Small intestine (tissue), 16 donors: ENCODE measurements at places on chromosomes 3 and 15. TPM values are rescaled to one million over a fixed set of nuclear protein-coding genes. Genes with fewer than 3 reads are reported as not detected.
A peak's percentile ranks its signal among the peaks of the same experiment; 100 is the strongest.

DNA sequence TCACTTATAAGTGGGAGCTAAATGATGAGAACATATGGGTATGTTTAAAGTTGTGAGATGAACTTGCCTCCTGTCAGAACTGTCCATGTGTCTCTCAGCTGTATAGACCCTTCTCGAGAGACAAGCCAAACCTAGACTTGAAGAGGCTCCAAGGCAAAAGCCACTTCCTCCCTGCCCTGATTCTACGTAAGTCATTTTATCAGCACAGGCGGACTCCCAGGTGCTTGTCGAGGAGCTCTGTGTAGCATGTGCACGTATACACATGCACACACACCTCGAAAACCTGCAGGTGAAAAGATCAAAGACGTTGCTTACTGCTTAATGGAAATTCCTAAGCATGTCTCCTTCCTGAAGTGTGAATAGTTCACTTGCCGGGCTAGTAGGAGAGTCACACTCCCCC, 5.6 kb upstream of the CLEC3B start:
- no peaks in the 10 kb centered on the region for H3K36me3 ChIP-seq
- no peaks in the 10 kb centered on the region for H3K4me1 ChIP-seq
- no peak overlapping the region for H3K27ac ChIP-seq
- no peak overlapping the region for H3K4me3 ChIP-seq
- DNase-seq: no peak

- no peak overlapping the region for H3K27ac ChIP-seq
- H3K27me3 ChIP-seq: no peaks in the 10 kb centered on the region
- H3K36me3 ChIP-seq: no peaks in the 10 kb centered on the region
- no peak overlapping the region for H3K4me3 ChIP-seq
- H3K4me1 ChIP-seq: no peaks in the 10 kb centered on the region
These were observed 67.5 kb downstream of the TFG start for GRCh38 chr3:100776746-100777145.

- H3K27ac ChIP-seq: no peak overlapping the region
- peaks cover under 1% of the 10 kb centered on the region for H3K4me1 ChIP-seq
- H3K36me3 ChIP-seq: no peaks in the 10 kb centered on the region
These were observed 61.4 kb downstream of the LRRK1 start for GRCh38 chr15:100980410-100981046.

DNA sequence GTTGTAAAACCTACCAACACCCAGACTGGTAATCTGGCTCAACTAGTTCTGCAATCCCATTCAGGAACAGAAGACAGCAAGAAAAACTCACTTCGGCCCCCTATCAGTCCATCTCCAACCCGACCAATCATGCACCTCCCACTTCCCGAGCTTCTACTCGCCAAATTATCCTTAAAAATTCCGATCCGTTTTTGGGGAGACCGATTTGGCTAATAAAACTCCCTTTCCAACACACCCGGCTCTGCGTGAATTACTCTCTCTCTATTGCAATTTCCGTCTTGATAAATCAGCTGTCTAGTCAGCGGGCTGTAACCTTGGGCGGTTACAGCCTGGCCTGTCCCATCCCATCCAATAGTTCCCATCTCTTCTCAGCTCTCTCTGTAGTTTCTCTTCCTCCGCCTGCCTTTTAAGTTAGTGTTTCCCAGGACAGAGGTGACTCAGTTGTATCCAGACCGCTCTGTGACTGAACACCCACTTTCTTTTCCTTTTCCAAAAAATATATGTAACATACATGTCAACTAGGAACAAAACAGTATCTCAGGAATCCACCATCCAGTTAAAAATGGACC, 780 bp upstream of the ACAD9 start:
- H3K27me3 ChIP-seq: no peaks in the 10 kb centered on the region
- no peaks in the 10 kb centered on the region for H3K36me3 ChIP-seq
- H3K4me1 ChIP-seq: peaks cover 17% of the 10 kb centered on the region
- peak overlapping the region; percentile 88 for H3K27ac ChIP-seq
- DNase-seq: no peak
- peak overlapping the region; percentile 64 for H3K4me3 ChIP-seq

DNA sequence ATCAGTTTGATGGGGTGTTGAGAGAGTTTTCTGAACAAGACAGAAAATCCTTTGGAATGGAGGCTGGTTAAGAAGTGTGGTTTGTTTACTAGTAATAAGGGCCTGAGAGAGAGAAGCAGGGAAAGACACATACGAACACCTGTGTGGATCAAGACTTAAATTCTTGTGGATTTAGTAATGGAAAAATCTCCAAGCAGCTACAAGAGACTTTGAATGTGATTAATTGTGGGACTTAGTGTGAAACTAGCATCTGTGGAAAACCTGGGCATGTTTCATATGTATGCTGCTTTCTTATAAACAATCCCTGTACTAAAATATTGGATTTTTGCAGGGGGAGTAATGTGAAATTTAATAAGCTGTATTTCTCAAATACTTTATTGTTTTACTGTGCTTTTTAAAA, 399.1 kb downstream of the SI start:
- no peaks in the 10 kb centered on the region for H3K27me3 ChIP-seq
- H3K36me3 ChIP-seq: no peaks in the 10 kb centered on the region
- no peak overlapping the region for H3K4me3 ChIP-seq
- H3K27ac ChIP-seq: no peak overlapping the region

DNA sequence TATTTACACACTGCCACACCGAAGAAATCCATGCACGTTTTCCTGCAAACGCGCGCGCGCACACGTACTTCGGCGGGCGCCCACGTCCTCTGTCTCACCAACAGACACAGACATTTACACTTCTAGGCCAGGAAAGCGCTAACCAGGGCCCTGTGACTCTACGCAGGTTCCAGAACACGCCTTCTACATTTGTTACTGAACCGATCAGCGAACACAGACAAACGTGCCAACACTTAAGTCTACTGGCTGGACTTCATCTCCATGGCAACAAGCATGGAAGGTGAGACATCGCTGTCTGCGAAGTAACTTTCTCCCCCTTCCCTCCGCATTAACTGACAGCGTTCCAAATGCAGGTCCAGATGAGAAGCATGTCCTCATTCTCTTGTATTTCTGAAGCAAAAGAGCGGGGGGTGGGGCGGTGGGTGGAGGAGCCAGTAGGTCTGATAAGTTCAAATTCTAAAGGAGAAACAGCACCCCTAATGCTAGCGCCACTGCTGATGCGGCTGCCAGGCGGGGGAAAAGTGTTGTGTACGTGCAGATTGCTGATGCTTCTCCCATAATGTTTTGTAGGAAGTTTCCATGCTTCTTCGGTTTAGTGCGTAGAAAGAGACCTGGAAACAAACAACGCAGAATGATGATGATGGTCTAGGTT, at the start of gene CTXN2:
Gene CTXN2, plus strand, starts transcription at position 92 of the 652 bp plus-strand sequence. CDS start 9,636 bp downstream, outside the sequence.
- DNase-seq: peak; percentile 19
- H3K27me3 ChIP-seq: peaks cover 10% of the 10 kb centered on the region
- H3K36me3 ChIP-seq: no peaks in the 10 kb centered on the region
- peak within 1 kb of the TSS; percentile 28 for H3K27ac ChIP-seq

- H3K27ac ChIP-seq: peak within 1 kb of the TSS; percentile 80
- peak within 1 kb of the TSS; percentile 64 for H3K4me3 ChIP-seq
- no peaks in the 10 kb centered on the region for H3K27me3 ChIP-seq
- no peaks in the 10 kb centered on the region for H3K4me1 ChIP-seq
- DNase-seq: peak; percentile 92
- no peaks in the 10 kb centered on the region for H3K36me3 ChIP-seq
These were observed at the start of gene ZDHHC23 for GRCh38 chr3:113947372-113948014. Gene ZDHHC23 (plus strand): TSS chr3:113948013. CDS start chr3:113948803, 790 bp downstream.

DNA sequence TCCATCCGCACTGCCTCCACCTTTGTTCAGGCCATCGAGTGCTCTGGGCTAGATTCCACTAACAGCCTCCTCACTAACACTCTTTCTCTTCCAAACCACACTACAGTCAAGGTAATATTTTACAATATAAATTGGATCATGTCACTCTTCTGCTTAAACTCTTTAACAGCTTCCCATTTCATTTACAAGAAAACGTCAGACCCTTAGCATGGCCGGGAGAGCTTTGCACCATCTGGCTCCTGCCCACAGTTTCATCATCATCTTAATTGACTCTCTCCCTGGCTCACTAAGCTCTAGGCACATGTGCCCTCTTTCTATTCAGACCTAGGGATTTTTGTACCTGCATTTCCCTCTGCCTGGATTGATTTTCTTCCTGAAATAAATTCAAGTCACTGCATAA, 354.7 kb downstream of the FGF12 start:
- H3K4me1 ChIP-seq: no peaks in the 10 kb centered on the region
- no peak overlapping the region for H3K4me3 ChIP-seq
- no peaks in the 10 kb centered on the region for H3K36me3 ChIP-seq
- no peak overlapping the region for H3K27ac ChIP-seq
- no peak for DNase-seq
- H3K27me3 ChIP-seq: no peaks in the 10 kb centered on the region

- no peaks in the 10 kb centered on the region for H3K27me3 ChIP-seq
- H3K27ac ChIP-seq: no peak overlapping the region
- H3K4me3 ChIP-seq: no peak overlapping the region
- H3K36me3 ChIP-seq: no peaks in the 10 kb centered on the region
These were observed 78.7 kb downstream of the ITPR1 start for GRCh38 chr3:4571690-4572334.

GRCh38 chr3:63351159-63352007, 73.3 kb downstream of the SYNPR start:
- H3K27me3 ChIP-seq: peaks cover 2% of the 10 kb centered on the region
- H3K27ac ChIP-seq: no peak overlapping the region
- H3K36me3 ChIP-seq: no peaks in the 10 kb centered on the region
- DNase-seq: peak; percentile 79

GRCh38 chr3:27380433-27381357, 11.5 kb upstream of the NEK10 start:
- DNase-seq: no peak
- H3K27me3 ChIP-seq: no peaks in the 10 kb centered on the region
- peaks cover 17% of the 10 kb centered on the region for H3K36me3 ChIP-seq
- no peak overlapping the region for H3K4me3 ChIP-seq
- H3K4me1 ChIP-seq: no peaks in the 10 kb centered on the region

GRCh38 chr3:51813539-51813938, 34.5 kb upstream of the IQCF6 start:
- H3K4me1 ChIP-seq: no peaks in the 10 kb centered on the region
- no peak overlapping the region for H3K27ac ChIP-seq
- H3K27me3 ChIP-seq: no peaks in the 10 kb centered on the region
- H3K36me3 ChIP-seq: no peaks in the 10 kb centered on the region
- no peak for DNase-seq

- H3K4me3 ChIP-seq: no peak overlapping the region
- no peak overlapping the region for H3K27ac ChIP-seq
- H3K4me1 ChIP-seq: no peaks in the 10 kb centered on the region
- no peaks in the 10 kb centered on the region for H3K27me3 ChIP-seq
These were observed 32.4 kb downstream of the MLH1 start for GRCh38 chr3:37025561-37026335.

DNA sequence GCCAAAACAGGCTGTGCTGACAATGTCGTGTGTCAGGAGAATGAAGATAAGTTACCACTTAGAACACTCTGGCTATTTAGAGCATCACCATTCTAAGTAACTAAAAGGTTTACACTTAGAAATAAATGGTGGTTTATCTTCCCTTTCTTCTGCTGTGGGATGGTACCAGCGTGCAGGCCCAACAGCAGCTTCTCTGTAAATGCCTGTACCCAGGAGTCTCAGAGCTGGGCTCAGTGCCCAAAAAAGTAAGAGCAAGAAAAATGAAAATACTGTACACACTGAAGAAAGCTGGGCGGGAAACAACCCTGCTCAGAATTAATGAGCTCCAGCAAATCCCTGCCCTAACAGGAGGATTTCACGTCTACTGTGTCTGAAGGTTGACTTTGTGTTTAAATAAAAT, 206.5 kb downstream of the MFSD1 start:
- no peaks in the 10 kb centered on the region for H3K36me3 ChIP-seq
- no peaks in the 10 kb centered on the region for H3K4me1 ChIP-seq
- no peak overlapping the region for H3K27ac ChIP-seq
- H3K27me3 ChIP-seq: no peaks in the 10 kb centered on the region
- H3K4me3 ChIP-seq: no peak overlapping the region

DNA sequence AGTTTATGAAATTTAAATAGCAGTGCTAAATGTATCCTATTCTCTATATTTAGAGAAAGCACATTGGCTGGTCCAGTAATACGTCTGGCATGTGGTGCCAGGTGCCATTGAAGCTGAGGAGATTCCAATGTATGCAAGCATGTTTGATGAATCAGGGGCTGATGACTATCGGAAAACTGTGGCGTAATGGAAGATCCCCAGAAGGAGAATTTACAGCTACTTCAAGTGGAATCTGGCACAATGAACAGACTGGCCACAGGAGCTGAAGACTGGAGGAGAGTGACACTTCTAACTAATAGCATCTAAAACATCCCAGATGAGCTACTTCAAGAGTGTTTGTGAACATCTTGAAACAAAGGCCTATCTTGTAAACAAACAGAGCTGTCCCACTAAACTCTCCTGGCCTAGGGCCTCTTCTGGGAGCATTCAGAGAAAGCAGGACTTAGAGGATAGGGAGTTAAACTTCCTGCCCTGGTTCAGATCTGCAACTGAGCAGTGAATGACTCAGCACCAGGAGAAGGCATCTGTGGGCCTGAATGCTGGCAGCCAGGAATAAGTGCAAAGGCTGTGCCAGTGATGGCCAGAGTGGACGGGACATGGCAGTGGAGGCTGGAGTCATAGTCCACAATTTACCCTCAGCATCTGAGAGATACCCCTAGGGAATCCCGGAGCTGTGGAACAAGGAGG, 15.2 kb upstream of the ACTC1 start:
- no peak overlapping the region for H3K4me3 ChIP-seq
- H3K27me3 ChIP-seq: no peaks in the 10 kb centered on the region
- H3K36me3 ChIP-seq: no peaks in the 10 kb centered on the region
- DNase-seq: no peak
- H3K4me1 ChIP-seq: no peaks in the 10 kb centered on the region

GRCh38 chr3:29936054-29936453, 655.2 kb downstream of the RBMS3 start:
- no peaks in the 10 kb centered on the region for H3K36me3 ChIP-seq
- H3K4me1 ChIP-seq: no peaks in the 10 kb centered on the region
- H3K27ac ChIP-seq: no peak overlapping the region
- no peak overlapping the region for H3K4me3 ChIP-seq
- H3K27me3 ChIP-seq: no peaks in the 10 kb centered on the region
- DNase-seq: no peak

DNA sequence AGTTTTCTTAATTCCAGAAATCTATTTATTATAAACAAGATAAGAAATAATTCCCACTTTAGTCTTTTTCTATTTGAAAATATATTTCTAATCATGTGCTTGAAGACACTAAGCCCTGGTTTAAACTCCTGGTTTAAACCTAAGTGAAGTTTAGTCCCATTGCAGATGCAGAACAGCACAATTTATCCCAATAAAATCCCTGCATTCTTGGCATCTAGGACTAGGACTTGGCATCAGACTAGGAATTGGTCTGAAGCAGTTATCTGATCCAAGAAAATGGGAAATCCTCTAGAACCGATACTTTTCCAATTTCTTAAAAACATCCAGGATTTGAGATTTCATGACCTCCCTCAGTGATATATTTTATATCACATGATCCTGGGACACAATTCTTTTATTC, 168.8 kb upstream of the VEPH1 start:
- H3K4me3 ChIP-seq: no peak overlapping the region
- no peaks in the 10 kb centered on the region for H3K27me3 ChIP-seq
- H3K4me1 ChIP-seq: no peaks in the 10 kb centered on the region

- DNase-seq: no peak
- no peak overlapping the region for H3K27ac ChIP-seq
- no peaks in the 10 kb centered on the region for H3K36me3 ChIP-seq
- no peaks in the 10 kb centered on the region for H3K4me1 ChIP-seq
These were observed 18.8 kb downstream of the EIF5A2 start for GRCh38 chr3:170889630-170890029.

- no peak for DNase-seq
- H3K27ac ChIP-seq: no peak overlapping the region
- H3K4me3 ChIP-seq: no peak overlapping the region
These were observed 158.1 kb downstream of the DIPK2A start for GRCh38 chr3:144129536-144130214.

- H3K27ac ChIP-seq: peak overlapping the region; percentile 11
- H3K4me1 ChIP-seq: no peaks in the 10 kb centered on the region
- no peaks in the 10 kb centered on the region for H3K36me3 ChIP-seq
- no peak for DNase-seq
These were observed 108.4 kb downstream of the MBNL1 start for GRCh38 chr3:152377184-152377570.

HHLA2 gene
- 20.5 TPM for polyA plus RNA-seq

GABPB1 gene
- polyA plus RNA-seq: 17.6 TPM

BFSP2 gene
- 1.3 TPM for polyA plus RNA-seq

THUMPD3 gene
- 36.6 TPM for polyA plus RNA-seq
